ENCODE measurements at places on chromosomes 1 and 21.

GRCh38 chr1:62082456-62083363 is 111.9 kb upstream of the L1TD1 start:
- DNase-seq = peak; percentile 53

GRCh38 chr1:119919241-119919640 is 22.9 kb upstream of the ADAM30 start:
- DNase-seq = no peak

DNA sequence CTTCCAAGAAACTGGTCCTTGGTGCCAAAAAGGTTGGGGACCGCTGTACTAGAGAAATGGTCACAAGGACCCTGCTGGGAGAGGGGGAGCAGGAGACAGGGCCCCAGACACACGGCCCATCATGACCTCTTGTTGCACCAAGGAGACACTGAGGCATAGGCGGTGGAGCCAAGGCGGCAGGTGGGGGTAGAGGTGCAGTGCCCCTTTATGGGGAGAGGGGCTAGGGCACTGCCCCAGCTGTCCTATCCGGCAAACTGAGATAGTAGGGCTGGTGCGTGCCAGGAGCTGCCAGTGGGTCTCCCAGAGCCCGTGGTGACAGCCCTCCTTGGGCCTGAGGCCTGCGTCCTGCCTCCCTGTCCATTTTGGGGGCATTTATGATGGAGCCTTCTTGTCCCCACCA is 20.3 kb downstream of the TNNT2 start:
- DNase-seq = no peak

- DNase-seq = peak; percentile 51
These were observed 120.8 kb upstream of the ADGRL2 start for GRCh38 chr1:81679942-81680341.

GRCh38 chr1:188778578-188778977 is 1699.1 kb downstream of the BRINP3 start:
- DNase-seq = no peak

DNA sequence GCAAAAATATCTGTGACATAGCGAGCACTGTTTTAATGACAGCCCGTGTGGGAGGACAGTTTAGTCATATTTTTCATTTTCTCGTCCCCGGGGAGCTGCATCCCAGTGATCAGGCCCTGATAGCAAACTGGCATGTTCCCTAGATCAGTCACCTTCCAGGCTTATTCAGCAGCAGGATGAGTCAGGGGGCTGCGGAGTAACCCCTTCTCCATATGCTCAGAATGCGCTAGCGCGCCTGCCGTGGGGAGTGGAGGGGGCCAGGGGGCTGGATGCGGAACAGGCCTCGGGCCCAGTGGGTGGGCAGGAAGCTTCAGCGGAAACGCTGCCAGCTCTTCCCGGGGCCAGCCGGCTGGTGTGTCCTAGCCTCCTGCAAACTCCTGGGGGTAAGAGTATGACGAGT is 94.0 kb downstream of the KCND3 start:
- DNase-seq = no peak

DNA sequence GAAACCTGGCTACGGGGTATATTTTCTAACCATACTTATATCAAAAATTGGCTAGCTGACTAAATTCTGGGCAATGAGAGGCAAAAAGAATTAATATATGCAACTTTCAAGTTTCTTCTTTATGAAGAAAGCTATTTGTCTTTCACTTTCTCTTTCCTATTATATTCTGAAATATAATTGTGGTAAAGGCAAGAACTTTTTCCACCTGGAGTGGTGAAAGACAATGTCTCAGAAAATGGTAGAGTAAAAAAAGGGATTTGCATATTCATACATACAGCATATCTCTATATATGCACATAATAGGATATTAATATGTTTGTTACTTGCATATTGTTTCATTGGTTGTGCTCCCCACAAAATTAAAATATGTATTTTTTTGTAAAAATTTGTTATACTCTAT is 793.8 kb downstream of the PLA2G4A start:
- no peak for DNase-seq

- DNase-seq = no peak
These were observed 16.8 kb downstream of the RAP1GAP start for GRCh38 chr1:21652101-21652936.

Data from mesenchymal stem cell (in vitro differentiated cells and primary cell).